T-helper 9 cell (primary cell): ENCODE measurements at places on chromosomes 6 and 20.

DNA sequence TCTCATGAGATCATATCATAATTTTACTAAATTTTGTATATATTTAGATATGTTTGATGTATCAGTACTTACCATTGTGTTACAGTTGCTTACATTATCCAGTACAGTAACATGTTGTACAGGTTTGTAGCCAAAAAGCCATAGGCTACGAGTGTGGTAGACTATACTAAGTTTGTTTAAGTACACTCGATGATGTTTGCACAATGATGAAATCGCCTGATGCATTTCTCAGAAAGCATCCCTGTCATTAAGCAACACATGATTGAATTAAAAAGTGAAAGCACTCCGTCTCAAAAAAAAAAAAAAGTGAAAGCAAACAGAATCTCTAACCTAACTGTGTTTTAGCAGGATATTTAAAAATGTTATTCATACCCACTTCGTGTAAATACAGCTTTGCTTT, 104.9 kb upstream of the TFAP2D start:
- DNase-seq: no peak

DNA sequence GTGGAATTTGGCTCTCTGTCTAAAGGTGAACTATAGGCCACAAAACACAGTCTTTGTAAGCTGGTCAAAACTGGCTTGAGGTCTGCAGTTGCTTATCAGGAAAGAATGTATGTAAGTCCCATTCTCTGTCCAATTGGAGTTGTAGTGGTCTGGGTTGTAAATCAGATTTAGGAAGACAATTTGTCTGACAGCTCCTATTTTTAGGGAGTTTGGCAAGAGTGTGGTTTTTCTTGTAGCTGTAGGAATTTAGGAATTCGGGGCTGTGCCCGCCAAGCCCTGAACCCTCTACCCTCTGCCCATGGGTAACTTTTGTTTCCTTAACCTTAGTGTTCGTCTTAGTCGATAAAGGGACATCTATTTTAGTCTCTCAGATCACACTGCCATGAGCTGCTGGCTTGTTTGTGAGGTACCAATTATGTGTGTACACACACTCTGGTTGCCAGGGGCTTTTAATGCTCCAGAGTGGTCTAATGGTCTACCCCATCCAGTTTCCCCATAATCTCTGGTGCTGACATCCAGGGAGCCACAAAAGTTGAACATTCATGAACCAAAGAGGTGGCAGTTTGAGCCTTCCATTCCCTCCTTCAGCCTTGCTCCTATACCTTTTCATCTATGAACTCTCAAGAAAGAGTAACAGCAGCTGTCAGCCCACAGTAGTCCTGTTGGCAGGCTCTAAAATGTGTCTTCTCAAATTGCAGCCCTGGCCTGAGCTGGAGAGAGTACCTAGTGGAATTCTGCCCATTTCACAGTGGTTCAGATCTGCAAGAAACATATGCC, 93.0 kb downstream of the ANKRD6 start:
- DNase-seq: no peak

DNA sequence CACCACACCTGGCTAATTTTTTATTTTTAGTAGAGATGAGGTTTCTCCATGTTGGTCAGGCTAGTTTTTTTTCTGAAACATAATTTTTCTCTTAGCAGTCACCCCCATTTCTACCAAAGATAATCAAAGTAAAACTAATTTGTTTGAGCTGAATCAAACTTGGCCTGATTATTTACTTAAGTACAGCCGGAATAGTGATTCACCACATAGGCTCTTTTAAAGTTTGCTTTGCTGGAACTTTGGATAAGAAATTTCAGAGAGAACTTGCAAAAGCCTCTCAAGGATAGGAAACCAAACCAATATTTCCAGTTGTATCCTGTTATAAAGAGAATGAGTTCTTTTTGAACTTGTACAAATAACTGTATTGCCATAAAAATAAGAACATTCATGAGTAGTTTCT, 105.0 kb upstream of the SYNCRIP start:
- DNase-seq: no peak

- no peak for DNase-seq
Measured at GRCh38 chr6:51843456-51844056, 243.9 kb downstream of the PKHD1 start.

DNA sequence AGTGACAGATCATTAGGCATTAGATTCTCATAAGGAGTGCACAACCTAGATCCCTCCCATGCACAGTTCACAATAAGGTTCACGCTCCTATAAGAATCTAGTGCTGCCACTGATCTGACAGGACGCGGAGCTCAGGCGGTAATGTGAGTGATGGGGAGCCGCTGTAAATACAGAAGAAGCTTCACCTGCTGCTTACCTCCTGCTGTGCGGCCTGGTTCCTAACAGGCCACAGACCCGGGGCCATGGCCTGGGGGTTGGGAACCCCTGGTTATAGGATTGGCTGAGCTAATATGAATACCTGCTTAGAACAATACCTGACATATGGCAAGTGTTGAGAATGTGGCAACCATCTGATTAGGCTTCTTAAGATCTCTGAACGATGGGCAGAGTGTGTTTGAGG, 2.4 kb downstream of the PNPLA1 start:
- no peak for DNase-seq

DNA sequence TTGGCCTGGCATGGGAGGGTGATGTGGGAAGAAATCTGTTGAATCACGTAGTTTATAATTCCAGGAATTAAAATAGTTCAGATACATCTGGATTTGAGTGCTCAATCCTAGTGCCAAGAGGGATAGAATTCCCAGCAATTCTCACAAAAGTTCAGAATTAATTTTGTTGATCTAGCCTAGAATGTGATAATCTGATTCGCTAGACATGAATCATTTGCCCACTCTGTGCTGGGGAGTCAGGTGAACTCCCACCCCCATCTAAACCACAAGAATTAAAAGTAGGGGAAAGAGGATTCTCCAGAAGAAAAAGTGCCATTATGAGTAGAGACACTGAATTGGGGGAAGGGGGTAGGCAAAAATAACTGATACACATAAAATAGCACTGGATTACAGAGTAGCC, 85.0 kb downstream of the LIN28B start:
- DNase-seq: no peak

DNA sequence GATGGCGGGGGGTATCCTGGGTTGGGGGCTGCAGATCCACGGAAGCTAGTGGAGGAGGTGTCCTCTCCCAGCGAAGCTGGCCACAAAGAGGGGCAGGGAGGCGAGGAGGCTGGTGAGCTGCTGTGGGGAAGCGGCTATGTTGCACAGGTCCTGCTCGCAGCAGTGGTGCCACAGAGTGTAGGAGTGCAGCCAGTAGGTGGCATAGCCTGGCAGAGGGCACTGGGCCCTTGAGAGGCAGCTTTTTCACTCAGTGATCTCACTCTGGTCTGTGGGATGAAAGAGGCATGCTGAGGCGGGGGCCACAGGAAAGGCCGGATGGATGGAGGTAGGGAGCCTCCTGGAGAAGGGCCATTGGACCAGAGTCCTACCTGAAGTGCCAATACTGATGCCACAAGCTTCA, 2.9 kb upstream of the LY6G6D start:
- no peak for DNase-seq

DNA sequence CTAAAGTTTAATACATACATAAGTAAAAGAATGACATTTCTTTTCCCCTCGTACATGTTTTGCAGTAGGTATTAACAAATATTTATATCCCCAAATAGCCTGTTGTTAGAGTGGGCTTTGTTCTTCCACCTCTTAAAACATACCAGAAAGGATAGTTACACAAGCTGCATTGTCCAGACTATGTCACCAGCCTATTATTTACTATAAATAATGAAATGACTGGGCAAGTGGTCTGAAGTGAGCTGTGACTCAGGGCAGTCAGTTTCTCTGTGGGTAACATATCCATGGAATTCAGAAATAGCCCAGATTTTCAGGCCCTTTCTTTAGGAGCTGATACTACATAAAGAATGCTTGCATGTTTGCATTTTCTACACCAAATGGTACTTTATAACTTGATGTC, 60.1 kb downstream of the FUT9 start:
- DNase-seq: no peak
